Non-pigmented ciliary epithelial cell (primary cell): ENCODE measurements at places on chromosomes 2 and 18.

GRCh38 chr2:191983591-191983990 is 136.7 kb upstream of the CAVIN2 start:
- no peak for DNase-seq

GRCh38 chr2:142423603-142424002 is 292.8 kb upstream of the LRP1B start:
- DNase-seq = no peak

DNA sequence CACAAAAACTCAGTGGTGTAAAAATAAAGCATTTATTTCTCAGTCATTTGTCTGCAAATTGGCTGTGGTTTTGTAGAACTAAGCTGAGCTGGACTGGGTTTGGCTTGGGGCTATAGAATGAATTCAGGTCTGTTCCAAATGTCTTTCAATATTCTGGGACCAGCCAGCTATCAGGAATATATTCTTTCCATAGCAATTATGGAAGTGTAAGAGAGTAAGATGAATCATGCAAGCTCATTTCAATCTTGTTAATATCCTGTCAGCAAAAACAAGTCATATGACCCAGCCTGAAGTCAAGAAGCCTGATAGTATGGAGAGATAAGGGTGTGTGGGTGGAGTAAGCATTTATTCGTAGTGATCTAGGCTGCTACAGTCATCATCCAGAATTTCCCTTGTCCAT is 481.0 kb upstream of the CDH2 start:
- DNase-seq = peak; percentile 32

GRCh38 chr18:48975120-48975816 is 24.5 kb upstream of the SMAD7 start:
- DNase-seq = no peak

GRCh38 chr2:60557486-60557864 is 4.0 kb upstream of the BCL11A start:
- no peak for DNase-seq

DNA sequence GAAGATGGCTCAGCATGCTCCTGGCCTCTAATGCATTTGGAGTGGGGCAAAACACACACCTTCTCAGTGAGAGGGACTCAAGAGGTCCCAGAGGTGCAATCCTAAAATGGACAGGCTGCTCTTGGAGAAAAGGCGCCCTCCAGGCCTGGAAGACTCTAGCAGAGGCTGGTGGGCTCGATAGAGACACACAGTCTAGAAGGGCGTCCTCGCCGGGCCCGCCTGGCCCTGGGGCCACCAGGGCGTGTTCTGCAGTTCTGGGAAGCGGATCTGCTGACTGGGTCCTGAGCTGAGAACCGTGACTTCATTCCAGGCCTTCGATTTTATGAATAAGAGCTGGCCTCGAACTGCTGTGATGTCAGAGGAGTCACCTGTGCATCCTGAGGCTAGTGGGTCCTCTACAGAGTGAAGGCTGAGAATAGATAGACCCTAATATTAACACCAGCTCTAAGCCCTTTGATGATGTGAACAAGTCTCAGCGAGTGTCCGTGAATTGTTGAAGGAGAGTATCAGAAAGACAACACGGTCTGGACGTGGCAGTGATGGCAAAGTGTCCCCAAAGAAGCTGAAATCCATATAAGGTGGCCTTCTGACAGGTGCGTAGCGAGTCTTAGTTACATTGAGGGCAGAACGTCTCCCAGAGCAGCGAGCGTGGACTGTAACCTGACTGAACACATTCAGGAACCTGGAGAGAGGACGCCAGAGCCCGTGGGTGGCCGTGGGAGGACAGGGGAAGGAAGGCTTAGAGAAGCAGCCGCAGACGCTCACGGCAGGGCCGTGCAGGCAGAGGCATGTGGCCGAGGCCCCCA is 136.9 kb downstream of the PTGR3 start:
- DNase-seq = no peak

DNA sequence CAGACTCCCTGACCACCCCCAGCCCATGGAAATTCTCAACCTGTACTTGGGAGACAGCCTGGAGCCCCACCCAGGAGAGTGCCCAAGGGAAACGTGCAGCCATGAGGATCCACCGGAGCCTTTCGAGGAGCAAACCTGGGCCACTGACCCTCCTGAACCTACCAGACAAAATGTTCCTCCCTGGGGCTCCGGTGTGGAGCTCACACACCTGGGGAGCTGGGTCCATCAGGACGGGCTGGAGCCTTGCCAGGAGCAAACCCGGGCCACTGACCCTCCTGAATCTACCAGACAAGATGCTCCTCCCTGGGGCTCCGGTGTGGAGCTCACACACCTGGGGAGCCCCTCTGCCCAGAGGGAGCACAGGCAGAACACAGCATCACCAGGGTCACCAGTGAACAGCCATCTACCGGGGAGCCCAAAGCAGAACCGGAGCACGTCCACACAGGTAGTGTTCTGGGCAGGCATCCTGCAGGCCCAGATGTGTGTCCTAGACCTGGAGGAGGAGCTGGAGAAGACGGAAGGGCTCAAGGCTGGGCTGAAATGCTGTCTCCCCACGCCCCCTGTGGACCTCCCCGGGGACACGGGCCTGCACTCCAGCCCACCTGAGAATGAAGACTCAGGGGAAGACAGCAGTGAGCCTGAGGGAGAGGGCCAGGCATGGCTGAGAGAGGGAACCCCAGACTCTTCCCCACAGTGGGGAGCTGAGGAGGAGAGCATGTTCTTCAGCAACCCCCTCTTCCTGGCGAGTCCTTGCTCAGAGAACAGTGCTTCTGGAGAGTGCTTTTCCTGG is 8.9 kb downstream of the PSD4 start:
- no peak for DNase-seq

GRCh38 chr2:180728928-180729559 is 251.4 kb upstream of the UBE2E3 start:
- DNase-seq = no peak

DNA sequence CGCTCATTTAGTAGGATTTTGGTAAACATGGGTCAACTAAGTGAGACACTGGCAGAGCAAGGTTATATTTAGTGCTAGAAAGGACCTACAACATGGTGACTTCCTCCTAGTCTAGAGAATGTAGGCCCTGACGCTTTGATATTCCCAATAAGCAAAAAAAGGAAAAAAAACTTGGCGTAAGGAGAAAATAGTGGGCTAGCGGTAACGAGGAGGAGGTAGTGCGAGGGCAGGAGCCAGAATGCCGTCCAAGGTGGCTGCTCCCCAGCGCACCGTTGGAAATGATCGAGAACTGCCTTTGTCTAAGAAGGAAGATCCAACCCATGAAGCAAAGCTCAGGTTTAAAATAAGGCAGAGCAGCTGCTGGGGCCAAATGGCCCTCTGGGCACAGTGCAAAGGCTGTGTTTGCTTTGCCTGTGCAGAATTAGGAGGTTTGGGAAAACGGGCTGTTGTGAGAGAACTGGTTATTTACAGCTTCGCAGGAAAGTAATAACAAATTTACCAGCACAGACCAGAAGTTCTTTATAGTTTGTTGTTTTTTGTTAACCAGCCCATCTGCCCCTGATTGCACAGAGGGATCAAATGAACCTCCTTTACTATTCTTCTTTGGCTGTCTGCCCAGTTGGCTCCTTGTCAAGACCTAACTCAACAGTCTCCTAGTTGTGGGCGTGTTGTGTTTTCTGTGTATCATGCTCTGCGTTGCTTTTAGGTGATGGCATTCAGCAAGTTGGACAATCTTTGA is 86.6 kb downstream of the ITGB1BP1 start:
- peak; percentile 88 for DNase-seq

- DNase-seq = no peak
Observed at GRCh38 chr2:120079647-120080046, 66.8 kb downstream of the EPB41L5 start.

DNA sequence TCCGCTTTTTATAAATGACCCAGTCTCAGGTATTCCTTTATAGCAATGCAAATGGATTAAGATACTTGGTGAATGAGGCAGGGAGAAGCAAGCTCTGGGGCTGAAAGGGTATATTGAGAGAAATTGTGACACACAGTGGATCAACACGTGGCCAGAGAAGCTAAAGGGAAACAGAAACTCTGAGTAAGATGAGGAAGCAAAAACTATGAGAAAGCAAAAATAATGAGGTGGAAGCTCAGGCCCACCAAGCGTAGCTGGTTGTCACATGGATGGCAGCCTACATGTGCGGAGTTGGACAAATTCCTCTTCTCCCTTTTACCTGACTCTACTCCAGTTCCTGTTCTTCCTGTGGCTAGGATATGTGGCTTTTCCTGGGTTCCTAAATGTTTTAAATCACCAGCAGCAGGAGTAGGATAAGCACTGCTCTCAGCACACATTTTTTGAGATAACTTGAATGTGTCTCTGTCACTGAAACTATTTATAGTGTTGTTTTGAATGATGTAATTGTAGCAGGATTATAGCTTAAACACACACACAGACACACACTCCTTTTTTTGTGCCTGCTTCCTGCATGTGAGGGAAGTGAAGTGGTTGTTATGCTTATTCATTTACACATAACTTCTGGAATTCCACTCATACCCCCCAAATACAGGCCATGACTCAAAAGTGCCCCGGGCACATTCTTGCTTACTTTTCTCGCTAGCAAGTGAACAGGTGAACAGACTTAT is 30.1 kb upstream of the EPC2 start:
- DNase-seq = peak; percentile 34

GRCh38 chr2:83224591-83225200 is 1234.4 kb downstream of the SUCLG1 start:
- DNase-seq = no peak

- DNase-seq = no peak
Observed at GRCh38 chr2:8666581-8666980, 15.3 kb upstream of the ID2 start.

DNA sequence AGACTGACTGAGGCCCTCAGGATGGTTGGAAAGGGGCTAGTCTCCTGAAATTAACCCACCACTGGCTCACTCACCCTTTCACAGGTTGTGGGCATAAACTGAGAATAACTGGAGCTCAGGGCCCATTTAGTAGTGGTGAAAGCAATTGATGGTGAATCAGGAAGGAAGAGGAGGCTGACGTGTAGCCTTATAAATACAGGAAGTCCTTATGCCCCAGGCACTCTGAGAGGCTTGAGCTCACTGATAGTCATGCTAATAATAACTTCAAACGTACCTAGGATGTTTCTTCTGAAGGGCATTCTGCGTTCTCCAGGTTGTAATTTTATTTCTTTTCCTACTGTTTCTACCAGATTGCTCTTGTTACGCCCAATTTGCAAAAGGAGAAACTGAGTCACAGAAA is 328.4 kb downstream of the CLIP4 start:
- no peak for DNase-seq

DNA sequence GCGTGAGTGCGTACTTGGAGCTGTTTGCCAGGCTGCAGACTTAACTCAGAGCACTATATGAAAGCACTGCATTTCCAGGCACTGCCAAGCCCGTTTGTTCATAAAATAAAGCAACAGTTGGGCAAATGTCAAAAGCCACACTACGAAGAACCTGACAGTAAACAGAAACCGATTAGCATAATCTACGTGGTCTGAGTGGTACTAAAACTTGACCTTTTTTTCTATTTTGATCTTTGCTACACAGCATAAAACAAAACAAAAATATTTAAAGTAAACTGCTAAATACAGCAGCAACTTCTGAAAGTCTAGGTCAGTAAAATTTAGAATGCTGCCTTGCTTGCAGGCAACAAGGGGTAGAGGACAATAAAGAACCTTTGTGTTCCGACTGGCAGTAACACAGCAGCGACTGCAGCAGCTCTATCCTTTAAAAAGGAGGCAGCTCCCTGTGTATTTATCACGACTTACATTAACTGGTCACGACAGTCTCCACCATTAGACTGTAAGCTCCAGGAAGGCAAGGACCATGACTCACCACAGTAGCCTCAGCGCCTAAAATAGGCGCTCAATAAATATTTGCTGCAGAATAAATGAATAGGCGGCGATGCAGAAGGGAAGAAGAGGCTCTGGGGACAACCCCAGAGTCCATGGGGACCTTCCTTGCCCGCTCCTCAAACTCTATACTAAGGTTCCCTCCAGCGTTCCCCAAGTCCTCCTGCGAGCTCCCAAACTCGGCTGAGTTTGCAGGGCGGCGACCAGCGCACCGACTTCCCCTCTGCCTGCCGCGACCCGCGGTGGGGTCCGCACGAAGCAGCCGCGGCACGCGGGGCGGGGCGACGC is 902 bp downstream of the SS18 start:
- no peak for DNase-seq

DNA sequence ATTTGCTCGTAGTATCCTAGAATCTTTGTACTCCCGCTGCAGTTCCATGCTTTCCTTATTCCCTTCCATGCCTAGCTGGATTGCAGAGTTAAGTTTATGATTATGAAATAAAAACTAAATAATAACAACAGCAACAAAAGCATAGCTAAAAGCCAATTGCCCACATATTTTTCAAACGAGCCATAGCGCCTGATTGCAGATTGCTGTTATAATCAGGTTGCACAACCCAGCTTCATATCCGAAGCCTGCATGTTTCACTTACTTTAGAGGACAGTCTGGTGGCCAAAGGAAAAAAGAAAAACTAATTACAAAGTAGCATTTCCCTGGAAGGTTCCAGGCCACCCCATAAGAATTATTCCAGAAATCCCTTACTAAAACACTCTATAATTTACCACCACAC is 31.9 kb upstream of the PNO1 start:
- no peak for DNase-seq

- no peak for DNase-seq
Observed at GRCh38 chr2:132560562-132560961, 109.4 kb downstream of the LYPD1 start.

DNA sequence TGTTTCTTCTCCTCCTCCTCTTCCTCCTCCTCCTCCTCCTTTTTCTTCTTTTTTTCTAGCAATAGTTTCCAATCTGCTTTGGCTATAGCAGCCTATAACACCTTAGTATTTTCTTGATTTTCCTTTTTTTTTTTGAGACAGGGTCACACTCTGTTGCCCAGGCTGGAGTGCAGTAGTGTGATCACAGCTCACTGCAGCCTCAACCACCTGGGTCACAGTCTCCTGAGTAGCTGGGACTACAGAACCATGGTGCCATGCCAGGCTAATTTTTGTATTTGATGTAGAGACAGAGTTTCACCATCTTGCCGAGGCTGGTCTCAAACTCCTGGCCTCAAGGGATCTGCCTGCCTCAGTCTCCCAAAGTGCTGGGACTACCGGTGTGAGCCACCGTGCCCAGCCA is 10.7 kb upstream of the THNSL2 start:
- no peak for DNase-seq

GRCh38 chr2:66334237-66335029 is 100.5 kb upstream of the MEIS1 start:
- DNase-seq = no peak

- no peak for DNase-seq
Observed at GRCh38 chr2:226435146-226435545, 364.5 kb downstream of the IRS1 start.

- DNase-seq = no peak
Observed at GRCh38 chr2:214801068-214801467, 8.4 kb downstream of the BARD1 start.

GRCh38 chr18:32303400-32303799 is 113.6 kb downstream of the MEP1B start:
- DNase-seq = no peak

DNA sequence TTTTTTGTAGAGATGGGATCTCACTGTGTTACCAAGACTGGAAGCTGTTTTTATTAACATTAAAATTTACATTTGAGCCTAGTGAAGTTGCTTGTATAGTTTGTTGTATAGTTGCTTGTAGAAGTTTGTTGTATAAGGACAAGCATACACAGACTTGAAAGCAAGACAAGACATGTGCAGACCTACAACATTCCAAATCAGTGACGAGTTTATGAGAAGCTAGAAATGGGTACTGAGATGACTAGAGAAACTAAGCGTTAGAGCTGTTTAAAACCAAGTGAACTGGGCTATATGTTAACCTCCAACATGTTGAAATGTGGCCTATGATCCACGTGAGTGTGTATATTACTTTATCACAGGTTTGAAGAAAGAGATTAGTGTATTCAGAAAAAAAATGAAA is 39.1 kb downstream of the ABCB11 start:
- no peak for DNase-seq

- no peak for DNase-seq
Observed at GRCh38 chr18:77505499-77505898, 255.9 kb downstream of the GALR1 start.

GRCh38 chr18:30855762-30856161 is 186.8 kb downstream of the DSC3 start:
- DNase-seq = no peak
